ENCODE measurements at places on chromosomes 1 and 21. TPM values are rescaled to one million over a fixed set of nuclear protein-coding genes. Genes with fewer than 3 reads are reported as not detected.

KIF26B gene
- 0.20 TPM for polyA plus RNA-seq

SPRR2F gene
- not detected for polyA plus RNA-seq

NR0B2 gene
- polyA plus RNA-seq = not detected

SLC45A1 gene
- 0.28 TPM for polyA plus RNA-seq

RASAL2 gene
- 34.0 TPM for polyA plus RNA-seq

IL10RB gene
- 20.4 TPM for polyA plus RNA-seq

FAM110D gene
- polyA plus RNA-seq = not detected

PTCH2 gene
- polyA plus RNA-seq = 0.03 TPM

THEM5 gene
- polyA plus RNA-seq = not detected

CFHR2 gene
- not detected for polyA plus RNA-seq

PIGR gene
- 0.03 TPM for polyA plus RNA-seq

KRTAP10-11 gene
- polyA plus RNA-seq = not detected

LDLRAD2 gene
- polyA plus RNA-seq = not detected

UMODL1 gene
- polyA plus RNA-seq = not detected

PSMD4 gene
- 223 TPM for polyA plus RNA-seq

IL20 gene
- polyA plus RNA-seq = 0.10 TPM

NIBAN1 gene
- polyA plus RNA-seq = 3.2 TPM

NLRP3 gene
- 0.05 TPM for polyA plus RNA-seq

CLDN8 gene
- polyA plus RNA-seq = 0.06 TPM

CORT gene
- 0.08 TPM for polyA plus RNA-seq

TBX15 gene
- polyA plus RNA-seq = 0.01 TPM

BGLAP gene
- 0.29 TPM for polyA plus RNA-seq

PROX1 gene
- 0.09 TPM for polyA plus RNA-seq

ELOVL1 gene
- 264 TPM for polyA plus RNA-seq

AMY2A gene
- not detected for polyA plus RNA-seq

CSF1 gene
- polyA plus RNA-seq = 9.9 TPM

AADACL4 gene
- not detected for polyA plus RNA-seq

VASH2 gene
- polyA plus RNA-seq = 0.17 TPM

MMEL1 gene
- polyA plus RNA-seq = not detected

B3GALT6 gene
- polyA plus RNA-seq = 12.5 TPM

RNU1-2 gene
- polyA plus RNA-seq = not detected

NBPF3 gene
- 5.4 TPM for polyA plus RNA-seq
